Activated CD8-positive, alpha-beta T cell treated with anti-CD3 and anti-CD28 coated beads, Interleukin-2, amount 10 ng/mL, durations not matched to agents 7 days and 5 days (primary cell): ENCODE measurements at places on chromosomes 3 and 15. TPM values are rescaled to one million over a fixed set of nuclear protein-coding genes. Genes with fewer than 3 reads are reported as not detected.

The NAALADL2 gene
- 0.47 TPM for total RNA-seq

The HDDC3 gene
- 23.8 TPM for total RNA-seq

- DNase-seq: no peak
Observed at GRCh38 chr15:31262143-31262530, 64.5 kb upstream of the KLF13 start.

DNA sequence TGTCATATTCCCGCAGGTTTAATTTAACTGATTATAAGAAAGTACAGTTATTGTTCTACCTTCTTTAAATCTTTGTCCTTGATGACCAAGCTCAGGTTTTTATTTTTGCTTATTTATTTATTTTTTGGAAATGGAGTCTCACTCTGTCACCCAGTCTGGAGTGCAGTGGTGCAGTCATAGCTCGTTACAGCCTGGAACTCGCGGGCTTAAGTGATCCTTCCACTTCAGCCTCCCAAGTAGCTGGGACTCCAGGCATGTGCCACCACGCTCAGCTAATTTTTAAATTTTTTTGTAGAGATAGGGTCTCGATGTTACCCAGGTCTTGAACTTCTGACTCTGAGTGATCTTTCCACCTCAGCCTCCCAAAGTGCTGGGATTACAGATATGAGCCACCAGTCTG lies 8.9 kb downstream of the USP3 start:
- no peak for DNase-seq

GRCh38 chr3:183799461-183799860 lies 25.9 kb downstream of the MAP6D1 start:
- DNase-seq: no peak

GRCh38 chr15:57647071-57647790 lies 55.5 kb downstream of the MYZAP start:
- no peak for DNase-seq

- DNase-seq: no peak
Observed at GRCh38 chr3:194727435-194728128, 41.9 kb downstream of the FAM43A start.
